ENCODE measurements at places on chromosomes 4 and X.

DNA sequence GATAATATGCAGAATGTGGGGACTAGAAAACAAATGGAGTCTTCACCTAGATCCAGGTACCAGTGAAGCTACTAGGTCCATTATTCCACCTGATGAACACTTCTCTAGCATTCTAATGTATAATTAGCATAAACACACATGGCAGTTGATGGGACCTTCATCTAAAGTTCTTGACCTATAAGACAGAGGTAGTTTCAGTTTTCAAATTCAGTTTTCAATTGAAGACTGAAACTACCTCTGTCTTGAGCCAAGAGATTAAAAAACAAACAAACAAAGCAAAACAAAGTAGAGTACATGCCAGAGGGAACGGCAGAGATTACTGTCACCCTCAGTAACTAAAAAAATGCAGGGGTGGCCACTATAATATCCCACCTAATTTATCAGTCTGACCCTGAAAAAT is 199.9 kb upstream of the NEIL3 start:
- no peak for DNase-seq

DNA sequence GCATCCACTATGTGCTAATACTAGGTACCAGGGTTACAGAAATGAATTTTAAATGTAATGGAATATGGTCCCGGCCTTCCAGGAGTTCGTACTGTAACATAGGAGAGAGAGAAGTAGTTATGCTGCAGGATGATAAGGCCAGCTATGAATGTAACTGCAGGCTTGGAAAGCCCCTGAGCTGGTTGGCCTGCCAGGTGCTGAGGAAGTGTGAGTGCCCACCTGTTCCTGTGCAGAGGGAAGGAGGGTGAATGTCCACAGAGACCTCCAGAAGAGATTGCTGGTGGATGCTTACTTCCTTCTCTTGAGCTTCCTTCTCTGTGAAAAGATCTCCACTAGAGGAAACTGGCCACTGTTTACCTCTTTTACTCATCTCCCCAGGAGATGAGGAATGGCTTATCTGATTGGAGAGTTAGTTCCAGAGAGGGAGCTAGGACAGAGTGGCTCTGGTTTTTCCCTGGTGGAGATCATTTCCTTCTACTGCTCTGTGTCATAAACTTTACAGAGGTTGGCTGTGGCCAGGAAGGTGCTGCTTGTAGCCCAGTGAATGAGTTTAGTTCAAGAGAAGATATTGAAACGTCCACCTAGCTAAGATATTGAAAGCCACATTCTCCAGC is 114.0 kb upstream of the LNX1 start:
- DNase-seq, result no peak

DNA sequence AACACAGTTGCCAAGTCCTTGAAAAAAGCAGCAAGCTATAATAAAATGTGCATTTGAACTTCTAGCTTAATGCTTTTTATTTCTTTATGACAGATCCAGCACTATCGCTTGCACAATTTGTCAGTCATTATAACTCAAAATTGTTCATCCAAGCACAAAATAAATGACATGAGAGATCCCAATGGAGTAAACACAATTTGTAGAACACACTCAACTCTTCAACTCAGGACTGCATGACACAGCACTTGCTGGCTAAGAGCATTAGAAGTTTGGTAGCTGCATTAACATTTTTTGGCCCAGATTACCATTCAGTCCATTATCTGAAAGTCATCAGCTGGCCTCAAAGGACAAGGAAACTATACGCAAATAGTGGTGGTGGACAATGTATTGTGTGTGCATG is 530.1 kb downstream of the INPP4B start:
- DNase-seq, result no peak

GRCh38 chrX:21798677-21799219 is 40.7 kb upstream of the MBTPS2 start:
- DNase-seq, result no peak

GRCh38 chrX:25154168-25154567 is 138.4 kb upstream of the ARX start:
- no peak for DNase-seq

- DNase-seq, result no peak
These were observed 36.3 kb downstream of the ANXA10 start for GRCh38 chr4:168128601-168129000.

DNA sequence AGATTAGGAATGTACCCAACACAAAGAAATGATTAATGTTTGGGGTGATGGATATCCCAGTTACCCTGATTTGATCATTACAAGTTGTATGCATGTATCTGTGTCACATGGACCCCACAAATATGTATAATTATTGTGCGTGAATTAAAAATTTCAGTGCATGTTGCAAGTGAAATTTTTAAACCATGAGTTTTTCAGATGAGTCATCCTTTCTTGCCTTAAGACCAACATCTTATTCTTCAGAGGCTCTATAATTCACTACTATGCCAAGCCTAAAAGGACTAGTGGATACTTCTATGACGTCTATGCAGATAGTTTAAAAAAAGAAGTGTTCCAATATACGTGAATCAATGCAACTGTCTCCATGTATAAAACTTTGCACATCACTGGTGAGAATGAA is 113.0 kb upstream of the SH3RF1 start:
- no peak for DNase-seq

- DNase-seq, result peak; percentile 94
These were observed 64.8 kb downstream of the TSC22D3 start for GRCh38 chrX:107710617-107711391.

DNA sequence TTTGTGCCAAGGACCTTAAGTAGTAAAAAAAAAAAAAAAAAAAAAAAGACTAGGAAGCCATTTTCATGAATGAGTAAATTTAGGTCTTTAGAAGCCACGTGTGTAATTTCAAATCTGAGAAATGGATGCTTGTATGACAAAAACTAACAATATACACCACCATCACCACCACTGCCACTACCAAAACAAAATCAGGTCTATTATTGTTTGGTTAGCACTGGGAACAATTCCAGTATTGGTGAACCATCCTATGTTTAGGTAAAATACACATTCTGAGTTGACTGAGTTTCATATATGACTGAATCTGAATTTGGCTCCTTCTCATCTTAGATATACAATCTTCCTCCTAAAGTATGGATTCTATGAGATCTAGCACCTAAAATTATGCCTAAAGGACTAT is 8.8 kb upstream of the TMSB4X start:
- no peak for DNase-seq

DNA sequence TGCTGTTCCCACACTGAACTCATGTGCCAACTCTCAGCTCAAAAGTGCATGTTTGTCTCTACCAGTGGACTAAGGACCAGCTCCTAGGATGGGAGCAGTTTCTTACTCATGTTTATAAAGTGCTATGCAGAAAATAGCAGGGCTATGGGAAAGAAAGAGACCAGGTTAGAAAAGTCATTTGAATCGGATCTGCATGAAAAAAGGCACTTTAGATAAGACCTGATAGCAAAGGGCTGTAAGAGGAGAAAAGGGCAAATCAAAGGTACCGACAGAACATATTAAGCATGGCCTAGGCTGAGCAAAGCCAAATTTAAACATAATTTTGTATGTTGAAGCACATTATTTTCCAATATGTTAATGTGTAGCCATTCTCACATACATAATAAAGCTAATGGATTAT is 362.3 kb upstream of the ZFP42 start:
- DNase-seq, result no peak

- DNase-seq, result no peak
These were observed 7.4 kb upstream of the KDR start for GRCh38 chr4:55132775-55133174.

- DNase-seq, result no peak
These were observed 953.6 kb upstream of the AGA start for GRCh38 chr4:178395798-178396197.

DNA sequence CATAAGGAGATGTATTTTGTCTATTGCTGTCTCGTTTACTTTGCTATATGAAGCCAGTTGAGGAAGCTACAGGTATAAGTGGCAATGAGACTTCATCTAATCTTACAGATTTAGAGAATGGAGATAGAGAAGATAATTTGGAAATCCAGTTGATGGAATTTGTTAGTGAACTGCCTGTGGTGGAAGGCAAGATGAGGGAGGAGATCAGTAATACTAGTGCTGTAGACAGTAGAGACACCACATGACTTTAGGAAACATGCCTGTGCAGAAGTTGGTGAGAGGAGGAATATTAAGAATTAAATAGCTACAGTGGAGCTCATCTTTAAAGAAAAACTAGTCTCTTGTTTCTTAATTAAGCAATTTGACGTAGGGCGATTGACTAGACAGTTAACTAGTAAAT is 51.3 kb downstream of the RBPJ start:
- no peak for DNase-seq

DNA sequence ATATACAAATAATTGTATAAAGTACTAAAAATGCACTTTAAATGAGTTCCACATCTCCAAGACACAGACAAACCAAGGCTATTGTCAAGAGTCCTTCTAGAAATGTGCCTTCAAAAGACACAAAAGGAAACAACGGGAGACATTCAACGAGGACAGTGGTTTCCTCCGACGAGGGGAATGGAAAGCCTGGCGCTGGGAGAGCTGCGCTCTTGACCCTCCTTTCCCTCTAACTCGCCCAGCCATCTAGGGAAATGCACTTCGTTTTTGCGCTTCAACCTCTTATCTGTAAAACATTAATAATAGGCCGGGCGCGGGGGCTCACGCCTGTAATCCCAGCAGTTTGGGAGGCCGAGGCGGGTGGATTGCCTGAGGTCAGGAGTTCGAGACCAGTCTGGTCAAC is 37.0 kb downstream of the ZFP42 start:
- DNase-seq, result no peak

DNA sequence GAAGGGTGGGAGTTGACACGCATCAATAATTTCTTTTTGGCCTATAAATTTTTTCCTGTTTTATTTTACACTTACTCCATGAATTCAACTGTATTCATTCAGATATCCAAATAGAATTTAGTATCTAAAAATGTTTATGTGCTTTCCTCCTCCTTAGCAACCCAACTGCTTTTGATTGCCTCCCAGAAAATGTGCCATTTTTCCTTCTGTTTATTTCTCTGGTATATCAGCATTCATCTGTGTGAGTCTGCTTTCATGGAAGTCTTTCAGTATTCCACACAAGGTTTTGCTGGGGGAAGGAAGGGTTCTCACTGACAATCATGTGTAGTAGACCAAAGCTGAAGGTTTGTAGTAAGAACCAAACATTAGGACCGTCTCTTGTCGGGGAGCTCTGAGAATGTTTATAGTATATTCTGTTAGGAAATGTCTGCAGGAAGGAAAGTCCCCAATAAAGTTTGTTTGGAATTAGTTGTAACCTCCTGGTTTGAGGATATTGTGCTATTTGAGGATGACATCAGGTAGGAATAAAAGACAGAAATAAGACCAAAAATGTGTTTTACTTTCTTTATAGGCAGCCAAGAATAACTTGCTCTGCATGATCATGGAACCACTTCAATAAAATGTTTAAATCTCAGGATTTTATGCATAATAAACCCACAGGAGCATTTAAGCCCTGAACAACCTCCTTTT is 673.6 kb upstream of the INTU start:
- DNase-seq, result peak; percentile 64

DNA sequence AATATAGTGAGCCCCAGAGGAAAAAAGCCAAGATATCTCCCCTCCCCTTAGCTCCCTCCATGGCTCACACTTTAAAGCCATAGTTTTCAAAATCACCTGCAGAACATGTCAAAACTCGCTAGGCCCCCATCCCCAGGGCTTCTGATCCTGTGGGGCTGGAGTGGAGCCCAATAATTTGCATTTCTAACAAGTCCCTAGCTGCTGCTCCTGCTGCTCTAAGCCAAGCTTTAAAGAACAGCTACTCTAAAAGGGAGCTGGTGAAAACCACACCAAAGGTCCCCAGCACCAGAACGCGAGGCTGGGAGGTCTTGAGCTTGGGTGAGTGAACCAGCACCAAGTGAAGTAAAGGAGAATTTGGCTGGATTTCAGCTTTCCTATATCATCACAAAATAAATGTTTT is 237.1 kb downstream of the ZNF674 start:
- no peak for DNase-seq

GRCh38 chr4:83522239-83522638 is 13.7 kb upstream of the GPAT3 start:
- no peak for DNase-seq

DNA sequence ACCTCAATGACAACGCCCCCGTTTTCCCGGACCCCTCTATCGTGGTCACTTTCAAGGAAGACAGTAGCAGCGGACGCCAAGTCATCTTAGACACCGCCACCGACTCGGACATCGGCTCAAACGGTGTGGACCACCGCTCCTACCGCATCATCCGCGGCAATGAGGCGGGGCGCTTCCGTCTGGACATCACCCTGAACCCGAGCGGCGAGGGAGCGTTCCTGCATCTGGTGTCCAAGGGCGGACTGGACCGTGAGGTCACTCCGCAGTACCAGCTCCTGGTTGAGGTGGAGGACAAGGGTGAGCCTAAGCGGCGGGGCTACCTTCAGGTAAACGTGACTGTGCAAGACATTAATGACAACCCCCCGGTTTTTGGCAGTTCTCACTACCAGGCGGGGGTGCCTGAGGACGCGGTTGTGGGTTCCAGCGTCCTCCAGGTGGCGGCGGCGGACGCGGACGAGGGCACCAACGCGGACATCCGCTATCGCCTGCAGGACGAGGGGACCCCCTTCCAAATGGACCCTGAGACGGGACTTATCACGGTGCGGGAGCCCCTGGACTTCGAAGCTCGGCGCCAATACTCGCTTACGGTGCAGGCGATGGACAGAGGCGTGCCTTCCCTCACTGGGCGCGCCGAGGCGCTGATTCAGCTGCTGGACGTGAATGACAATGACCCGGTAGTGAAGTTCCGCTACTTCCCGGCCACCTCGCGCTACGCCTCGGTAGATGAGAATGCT is 2.2 kb downstream of the FAT4 start:
- peak; percentile 38 for DNase-seq

GRCh38 chr4:7625071-7625470 is 190.3 kb upstream of the PSAPL1 start:
- DNase-seq, result no peak

DNA sequence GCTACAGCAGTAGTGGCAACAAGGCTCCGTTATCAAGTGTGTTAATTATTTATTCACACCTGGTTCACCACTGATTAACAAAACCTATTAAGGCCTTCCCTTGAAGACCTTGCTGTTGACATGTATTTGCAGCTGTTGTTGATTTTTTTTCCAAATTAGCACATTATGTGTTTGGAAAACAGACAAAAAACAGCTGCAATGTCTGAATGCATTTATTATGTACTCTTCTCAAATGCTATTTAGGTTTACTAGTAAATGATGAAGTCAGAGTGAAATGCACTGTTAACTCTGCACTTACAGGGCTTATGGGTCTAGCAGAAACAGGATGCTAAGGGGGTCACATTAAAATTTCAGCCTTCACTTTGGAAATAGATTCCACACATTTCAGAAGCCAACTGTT is 99.5 kb upstream of the PCDH7 start:
- DNase-seq, result no peak

All from umbilical cord (tissue), 2 donors.